H54 (cell line): ENCODE measurements at places on chromosomes 13 and 19.
A peak's percentile ranks its signal among the peaks of the same experiment; 100 is the strongest.

DNA sequence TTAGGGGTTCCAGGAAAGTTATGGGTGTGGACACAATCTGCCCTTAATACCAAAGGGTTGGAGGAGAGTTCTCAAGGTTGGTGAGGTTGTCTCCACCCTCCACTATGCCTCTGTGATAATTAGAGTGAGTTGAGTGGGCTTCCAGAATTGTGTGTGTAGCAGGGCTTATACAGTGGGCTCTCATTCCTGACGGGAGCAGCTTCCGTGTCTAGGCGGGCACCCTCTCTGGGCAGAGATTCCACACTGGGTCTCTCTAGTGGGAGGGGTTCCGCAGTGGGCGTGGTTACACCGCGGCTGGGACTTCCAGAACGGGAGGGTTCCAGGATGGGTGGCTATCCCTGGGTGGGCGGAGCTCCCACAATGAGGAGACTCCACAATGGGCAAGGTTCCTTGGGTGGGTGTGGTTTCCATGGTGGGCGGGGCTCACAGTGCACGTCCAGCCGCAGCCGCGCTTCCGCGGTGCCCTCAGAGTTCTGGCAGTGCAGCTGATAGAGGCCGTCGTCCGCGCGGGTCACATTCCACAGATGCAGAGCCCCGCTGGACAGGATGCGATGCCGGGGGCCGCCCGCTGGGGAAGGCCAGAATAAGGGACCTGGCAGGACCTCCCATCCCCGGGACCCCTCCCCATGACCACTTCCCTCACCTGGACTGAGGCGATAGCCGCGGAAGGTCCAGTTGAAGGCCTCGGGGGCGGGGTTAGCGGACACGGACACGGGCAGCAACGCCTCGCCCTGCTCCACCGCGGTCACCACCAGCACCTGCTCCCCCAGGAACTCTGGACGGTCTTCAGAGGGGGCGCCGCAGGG is 8.4 kb downstream of the NPHS1 start:
- DNase-seq, result no peak

- DNase-seq, result no peak
These were observed 3.1 kb upstream of the PNMA8C start for GRCh38 chr19:46431824-46432223.

GRCh38 chr13:36819739-36820090 is 693 bp downstream of the RFXAP start:
- DNase-seq, result no peak

DNA sequence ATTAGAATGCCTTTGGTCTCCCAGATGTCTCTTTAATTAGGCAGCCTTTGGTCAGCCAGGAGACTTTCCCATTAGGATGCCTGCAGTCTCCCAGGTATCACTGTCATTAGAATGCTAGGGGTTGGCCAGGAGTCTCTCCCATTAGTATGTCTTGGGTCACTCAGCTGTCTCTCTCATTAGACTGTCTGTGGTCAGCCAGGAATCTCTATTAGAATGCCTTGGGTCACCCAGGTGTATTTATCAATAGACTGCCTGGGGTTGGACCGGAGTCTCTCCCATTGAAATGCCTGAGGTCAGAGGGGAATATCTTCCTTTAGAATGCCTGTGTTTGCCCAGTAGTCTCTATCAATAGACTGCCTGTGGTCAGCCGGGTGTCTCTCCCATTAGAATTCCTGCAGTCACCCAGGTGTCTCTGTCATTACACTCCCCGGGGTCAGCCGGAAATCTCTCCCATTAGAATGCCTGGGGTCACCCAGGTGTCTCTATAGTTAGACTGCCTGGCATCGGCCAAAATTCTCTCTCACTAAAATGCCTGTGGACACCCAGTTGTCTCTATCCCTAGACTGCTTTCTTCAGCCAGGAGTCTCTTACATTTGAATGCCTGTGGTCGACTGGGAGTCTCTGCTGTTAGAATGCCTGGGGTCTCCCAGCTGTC is 1460.3 kb downstream of the UQCRFS1 start:
- DNase-seq, result no peak

GRCh38 chr13:30799356-30799824 is 64.0 kb downstream of the ALOX5AP start:
- DNase-seq, result no peak

DNA sequence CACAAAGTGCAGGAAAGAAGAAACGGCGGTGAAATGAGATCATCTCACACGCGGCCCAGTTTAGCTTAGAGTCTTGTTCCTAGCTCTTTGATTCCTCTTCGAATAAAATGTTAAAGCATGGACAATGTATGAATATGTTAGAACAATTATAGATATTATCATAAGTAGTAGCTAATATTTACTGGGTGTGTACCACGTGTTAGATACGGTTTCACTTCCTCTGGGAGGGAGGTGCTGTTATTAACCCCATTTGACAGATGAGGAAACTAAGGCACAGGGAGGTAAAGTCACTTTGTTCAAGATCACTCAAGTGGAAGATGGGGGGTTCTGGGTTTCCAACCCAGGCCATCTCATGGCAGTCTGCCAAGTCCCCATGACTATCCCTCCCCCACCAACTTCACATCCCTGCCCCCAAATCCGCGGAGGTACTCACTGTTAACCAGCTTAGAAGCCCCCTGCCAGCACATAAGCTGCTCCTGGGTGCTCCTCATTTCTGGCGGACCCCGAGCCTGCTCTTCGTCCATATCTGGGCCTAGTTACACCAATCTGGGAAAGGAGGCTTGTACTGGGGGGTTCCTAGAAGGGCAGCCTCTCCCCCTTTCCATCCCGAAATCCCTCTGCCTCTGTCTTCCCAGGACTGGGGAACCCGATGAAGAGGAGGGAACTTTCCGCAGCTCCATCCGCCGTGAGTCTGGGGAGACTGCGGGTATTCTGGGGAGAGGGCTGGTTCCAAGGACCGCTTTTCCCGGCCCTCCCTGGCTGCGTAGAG is 1.0 kb upstream of the FXYD7 start:
- no peak for DNase-seq

- no peak for DNase-seq
These were observed 73.1 kb downstream of the TNFSF13B start for GRCh38 chr13:108342369-108343289.

DNA sequence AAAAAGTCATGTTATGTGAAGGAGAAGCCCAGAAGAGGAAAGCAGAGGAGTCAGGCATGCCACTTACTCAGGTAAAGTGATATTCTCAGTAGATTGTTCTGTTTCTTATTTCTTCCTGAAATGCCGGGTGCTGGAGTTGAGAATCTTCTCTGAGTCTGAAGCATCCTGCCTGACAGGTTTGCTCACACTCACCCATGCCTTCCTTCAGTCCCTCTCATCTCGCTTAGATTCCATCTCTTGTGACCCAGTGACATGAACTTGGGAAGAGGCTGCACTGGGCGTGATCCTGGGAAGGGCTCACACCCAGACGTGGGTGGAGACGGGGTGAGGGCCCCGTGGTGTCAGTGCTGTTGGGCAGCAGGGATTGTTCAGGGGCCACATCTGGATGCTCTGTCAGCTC is 8.1 kb downstream of the ZNF766 start:
- DNase-seq, result no peak

DNA sequence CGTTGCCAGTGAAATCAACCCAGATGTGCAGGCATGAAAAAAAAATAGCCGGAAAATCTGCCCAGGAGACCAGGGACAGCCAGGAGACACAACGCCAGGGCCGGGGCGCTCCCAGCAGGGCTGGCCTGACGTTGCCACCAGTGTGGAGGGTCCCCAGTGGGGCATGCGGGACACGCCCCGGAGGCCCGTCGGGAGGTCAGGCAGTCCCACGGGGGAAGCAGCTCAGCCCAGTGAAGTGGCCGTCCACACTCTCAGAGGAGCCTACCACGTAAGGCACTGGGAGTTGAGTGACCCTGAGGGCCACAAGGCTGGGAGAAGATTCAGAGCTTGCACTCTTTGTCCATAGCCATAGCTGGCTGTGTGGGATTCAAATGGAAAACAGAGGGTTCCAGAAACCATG is 53.2 kb upstream of the GAS6 start:
- DNase-seq, result no peak

- no peak for DNase-seq
These were observed 45.3 kb upstream of the LSM14A start for GRCh38 chr19:34126966-34127365.

- no peak for DNase-seq
These were observed 46.2 kb downstream of the DCT start for GRCh38 chr13:94433055-94433961.

DNA sequence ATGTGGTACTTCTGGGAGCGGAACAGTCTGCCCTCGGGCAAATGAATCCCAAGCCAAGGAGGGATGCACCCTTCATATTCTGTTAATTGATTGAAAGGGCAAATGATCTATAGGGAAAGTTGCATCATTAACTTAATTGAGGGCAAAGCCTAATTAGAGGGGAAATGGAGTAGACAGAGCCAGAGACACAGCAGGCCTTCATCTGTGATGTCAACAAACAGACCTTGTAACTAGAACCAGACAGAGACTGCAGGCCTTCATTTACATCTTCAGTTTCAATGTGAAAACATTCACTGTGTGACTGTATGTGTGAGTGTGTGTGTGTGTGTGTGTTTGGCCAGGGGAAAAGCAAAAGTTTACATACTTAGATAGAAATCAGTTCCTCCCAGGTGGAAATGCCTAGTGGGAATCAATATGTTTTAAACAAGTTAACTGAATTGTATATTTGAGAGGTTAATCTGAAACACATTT is 126.4 kb downstream of the SPRY2 start:
- no peak for DNase-seq

- no peak for DNase-seq
These were observed at the start of gene PABPC3 for GRCh38 chr13:25095851-25096453. Gene PABPC3 (plus strand): TSS chr13:25096136. CDS start chr13:25096199, 63 bp downstream.

GRCh38 chr13:99307648-99308339 is 595 bp upstream of the GPR183 start:
- peak; percentile 71 for DNase-seq

GRCh38 chr13:50153401-50153800 is 138.2 kb downstream of the KCNRG start:
- no peak for DNase-seq

DNA sequence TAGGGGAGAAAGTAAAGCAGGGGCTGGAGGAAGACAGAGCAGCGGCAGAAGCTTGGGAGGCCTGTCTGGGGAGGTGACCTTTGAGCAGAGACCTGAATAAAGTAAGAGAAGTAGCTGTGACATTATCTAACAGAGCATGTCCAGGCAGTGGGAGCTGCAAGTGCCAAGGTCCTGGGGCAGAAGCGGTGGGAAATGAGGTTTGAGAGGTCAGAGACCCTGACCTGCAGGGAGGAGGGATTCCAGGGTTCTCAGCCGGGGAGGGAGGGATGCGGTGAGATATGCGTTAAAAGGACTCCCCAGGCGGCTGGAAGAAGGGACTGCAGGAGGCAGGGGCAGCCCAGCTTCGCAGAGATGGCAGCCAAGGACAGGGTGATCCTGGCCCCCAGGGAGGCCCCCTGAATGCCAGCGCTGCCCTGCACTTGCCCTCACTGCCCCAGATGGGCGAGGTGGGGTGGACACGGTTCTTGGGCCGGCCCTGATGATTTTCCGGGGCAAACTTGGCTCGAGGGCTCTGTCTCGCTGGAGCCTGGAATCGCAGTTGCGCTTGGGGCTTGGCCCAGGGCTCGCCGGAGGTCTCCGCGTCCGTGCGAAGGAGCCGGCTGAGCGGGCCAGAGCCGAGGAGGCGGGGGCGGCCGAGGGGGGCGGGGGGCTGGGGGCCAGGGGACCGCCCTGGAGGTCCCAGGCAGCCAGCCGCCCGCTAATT is 3.2 kb downstream of the CRLF1 start:
- no peak for DNase-seq

DNA sequence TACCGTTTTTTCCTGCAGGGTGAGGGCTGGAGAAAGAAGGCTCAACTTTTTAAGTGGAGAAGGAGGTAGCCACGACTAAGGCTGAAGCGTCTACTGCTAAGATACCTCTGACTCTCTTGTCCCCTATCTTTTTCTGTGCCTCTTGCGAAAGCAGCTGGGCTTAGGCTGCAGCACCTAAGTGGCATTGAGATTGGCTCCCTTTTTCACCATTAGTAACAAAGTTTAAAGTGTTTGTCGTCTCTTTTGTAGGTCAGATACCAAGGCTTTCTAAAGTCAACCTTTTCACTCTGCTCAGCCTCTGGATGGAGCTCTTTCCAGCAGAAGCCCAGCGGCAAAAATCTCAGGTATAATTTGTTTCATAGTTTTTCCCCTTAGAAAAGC is 887 bp downstream of the CDADC1 start:
- DNase-seq, result no peak

- DNase-seq, result no peak
These were observed 568 bp downstream of the POLR2I start for GRCh38 chr19:36113894-36114720.

DNA sequence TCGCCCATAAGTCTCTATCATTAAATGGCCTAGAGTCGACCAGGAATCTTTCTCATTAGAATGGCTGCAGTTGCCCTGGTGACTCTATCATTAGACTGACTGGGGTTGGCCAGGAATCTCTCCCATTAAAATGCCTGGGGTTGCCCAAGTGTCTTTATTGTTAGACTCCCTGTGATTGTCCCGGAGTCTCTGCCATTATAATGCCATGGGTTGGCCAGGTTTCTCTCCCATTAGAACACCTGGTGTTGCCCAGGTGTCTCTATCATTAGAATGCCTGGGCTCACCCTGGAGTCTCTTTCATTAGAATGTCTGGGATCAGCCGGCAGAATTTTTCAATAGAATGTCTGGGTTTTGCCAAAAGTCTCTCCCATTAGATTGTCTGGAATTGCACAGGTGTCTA is 1459.3 kb downstream of the UQCRFS1 start:
- no peak for DNase-seq

DNA sequence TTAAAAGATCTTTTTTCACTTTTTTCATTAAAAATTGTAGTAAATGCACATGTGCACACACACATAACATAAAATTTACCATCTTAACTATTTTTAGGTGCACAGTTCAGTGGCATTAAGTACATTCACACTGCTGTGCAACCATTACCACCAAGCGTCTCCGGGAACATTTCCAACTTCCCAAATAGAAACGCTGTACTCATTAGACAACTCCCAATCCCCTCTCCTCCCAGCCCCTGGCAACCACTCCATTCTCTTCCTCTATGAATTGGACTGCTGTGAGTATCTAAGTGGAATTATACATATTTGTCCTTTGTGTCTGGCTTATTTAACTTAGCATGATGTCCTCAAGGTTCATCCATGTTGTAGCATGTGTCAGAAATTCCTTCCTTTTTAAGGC is 11.6 kb downstream of the GJB2 start:
- no peak for DNase-seq

GRCh38 chr19:39817888-39818561 is 15.9 kb downstream of the DYRK1B start:
- DNase-seq, result no peak

GRCh38 chr19:44112802-44113137 is 429 bp upstream of the ZNF225 start:
- DNase-seq, result no peak

DNA sequence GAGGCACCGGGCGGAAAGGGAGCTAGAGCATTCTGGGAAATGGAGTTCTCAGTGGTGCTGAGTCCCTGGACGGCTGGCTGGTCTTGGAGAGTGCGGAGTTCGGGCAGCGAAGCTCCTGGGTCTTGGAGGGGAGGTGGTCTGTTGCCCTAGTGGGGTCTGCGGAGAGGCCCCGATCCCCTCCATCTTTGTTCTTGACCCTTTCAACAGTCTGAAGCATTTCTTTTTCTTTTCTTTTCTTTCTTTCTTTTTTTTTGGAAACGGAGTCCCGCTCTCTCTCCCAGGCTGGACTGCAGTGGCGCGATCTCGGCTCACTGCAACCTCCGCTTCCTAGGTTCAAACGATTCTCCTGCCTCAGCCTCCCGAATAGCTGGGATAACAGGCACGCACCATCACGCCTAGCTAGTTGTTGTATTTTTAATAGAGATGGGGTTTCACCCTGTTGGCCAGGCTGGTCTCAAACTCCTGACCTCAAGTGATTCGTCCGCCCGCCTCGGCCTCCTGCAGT is 440 bp upstream of the SYMPK start:
- no peak for DNase-seq
